Adipose tissue (tissue), 3 donors: ENCODE measurements at places on chromosomes 13 and 19. TPM values are rescaled to one million over a fixed set of nuclear protein-coding genes. Genes with fewer than 3 reads are reported as not detected.

The POU2F2 gene
- polyA plus RNA-seq: 1.2 TPM

The AMER2 gene
- polyA plus RNA-seq: not detected

The IL4I1 gene
- polyA plus RNA-seq: not detected

The SEMA6B gene
- 34.5 TPM for polyA plus RNA-seq

The CGB8 gene
- not detected for polyA plus RNA-seq

The LILRA1 gene
- polyA plus RNA-seq: 1.3 TPM

The TGFB1 gene
- 5.6 TPM for polyA plus RNA-seq

The ZFP30 gene
- polyA plus RNA-seq: 2.4 TPM

The LCP1 gene
- 42.7 TPM for polyA plus RNA-seq

The RASAL3 gene
- 0.86 TPM for polyA plus RNA-seq

The SHISA7 gene
- not detected for polyA plus RNA-seq

The ZNF414 gene
- polyA plus RNA-seq: 27.3 TPM

The RELB gene
- 64.9 TPM for polyA plus RNA-seq

The ABHD13 gene
- polyA plus RNA-seq: 2.4 TPM

The KLK12 gene
- not detected for polyA plus RNA-seq

The ZNF544 gene
- 10.2 TPM for polyA plus RNA-seq

The PBX4 gene
- polyA plus RNA-seq: 0.34 TPM
